ENCODE measurements at places on chromosomes 4 and X.

GRCh38 chr4:35250331-35250730 is 994.0 kb downstream of the ARAP2 start:
- no peak for DNase-seq

- no peak for DNase-seq
Observed at GRCh38 chr4:82706349-82707000, 92.1 kb downstream of the SCD5 start.

DNA sequence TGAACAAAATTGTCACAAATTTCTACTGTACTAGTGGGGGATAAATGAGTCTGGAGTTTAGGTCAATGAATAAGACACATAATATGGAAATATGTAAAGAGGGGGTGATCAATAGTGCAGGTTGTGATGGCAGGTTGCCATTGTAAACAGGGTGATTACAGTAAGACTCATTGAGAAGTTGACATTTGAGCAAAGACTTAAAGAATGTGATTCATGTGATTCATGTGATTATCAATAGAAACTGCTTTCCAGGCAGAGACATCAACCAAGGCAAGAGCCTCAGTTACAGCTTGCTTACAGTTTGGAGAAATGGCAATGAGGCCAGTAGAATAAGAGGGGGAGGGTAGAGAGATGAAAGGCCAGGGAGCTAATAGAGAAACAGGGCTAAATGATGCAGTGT is 45.8 kb upstream of the GIMD1 start:
- no peak for DNase-seq

GRCh38 chr4:74545448-74545847 is 100.5 kb downstream of the AREG start:
- no peak for DNase-seq

GRCh38 chr4:54473077-54473545 is 184.6 kb upstream of the KIT start:
- no peak for DNase-seq

GRCh38 chr4:142846729-142847596 is 862 bp upstream of the INPP4B start:
- DNase-seq = peak; percentile 70

GRCh38 chrX:121258545-121258944 is 211.1 kb downstream of the GLUD2 start:
- no peak for DNase-seq

DNA sequence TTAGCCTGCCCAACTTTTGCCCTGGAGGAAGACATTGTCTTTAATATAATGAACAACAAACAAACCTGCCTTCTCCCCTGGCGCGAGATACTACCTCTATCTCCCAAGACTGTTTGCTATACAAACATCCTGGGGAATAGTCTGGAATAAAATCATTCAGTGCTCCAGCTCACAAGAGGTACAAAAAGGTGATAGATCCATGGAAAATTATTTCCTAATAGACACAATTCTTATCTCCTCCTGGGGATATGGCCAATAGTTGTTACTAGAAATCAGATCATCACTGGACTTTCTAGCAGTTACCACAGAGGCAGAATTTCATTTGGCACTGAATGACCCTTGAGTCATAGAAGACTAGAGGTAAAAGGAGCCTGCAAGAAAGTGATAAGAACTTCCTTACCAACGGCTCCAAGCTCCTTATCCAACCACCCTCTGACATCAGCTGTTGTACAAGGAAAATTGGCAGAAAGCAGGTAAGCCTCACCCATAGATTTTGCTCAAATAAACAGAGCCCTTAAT is 38.1 kb downstream of the MID1 start:
- DNase-seq = no peak

GRCh38 chr4:119587796-119588195 is 40.8 kb downstream of the PDE5A start:
- no peak for DNase-seq

- no peak for DNase-seq
Observed at GRCh38 chr4:40190465-40190864, 6.4 kb upstream of the RHOH start.

GRCh38 chr4:184217634-184218033 is at the start of gene ENPP6:
Gene ENPP6 (minus strand): TSS chr4:184217873. CDS start chr4:184217819, 54 bp downstream.
- no peak for DNase-seq

- DNase-seq = no peak
Observed at GRCh38 chr4:81084029-81084428, 53.5 kb downstream of the BMP3 start.

DNA sequence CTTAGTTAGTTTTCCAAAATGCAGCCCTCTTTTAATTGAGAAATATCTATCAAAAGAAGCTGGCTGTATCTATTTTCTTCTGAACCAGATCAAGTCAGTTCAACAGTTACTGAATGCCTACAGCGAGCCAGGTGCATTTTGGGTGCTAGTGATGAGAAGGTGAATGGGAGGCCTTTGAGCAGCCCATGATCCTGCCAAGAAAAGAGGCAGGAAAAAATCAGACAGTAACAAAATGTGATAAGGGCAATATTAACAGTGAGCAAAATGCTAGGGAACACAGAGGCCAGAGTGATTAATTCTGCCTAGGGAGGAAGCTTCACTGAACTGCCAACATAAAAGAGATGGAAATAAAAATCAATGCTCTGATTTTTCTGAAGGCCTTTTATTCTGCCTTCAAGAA is 248.5 kb downstream of the SNCA start:
- DNase-seq = no peak

DNA sequence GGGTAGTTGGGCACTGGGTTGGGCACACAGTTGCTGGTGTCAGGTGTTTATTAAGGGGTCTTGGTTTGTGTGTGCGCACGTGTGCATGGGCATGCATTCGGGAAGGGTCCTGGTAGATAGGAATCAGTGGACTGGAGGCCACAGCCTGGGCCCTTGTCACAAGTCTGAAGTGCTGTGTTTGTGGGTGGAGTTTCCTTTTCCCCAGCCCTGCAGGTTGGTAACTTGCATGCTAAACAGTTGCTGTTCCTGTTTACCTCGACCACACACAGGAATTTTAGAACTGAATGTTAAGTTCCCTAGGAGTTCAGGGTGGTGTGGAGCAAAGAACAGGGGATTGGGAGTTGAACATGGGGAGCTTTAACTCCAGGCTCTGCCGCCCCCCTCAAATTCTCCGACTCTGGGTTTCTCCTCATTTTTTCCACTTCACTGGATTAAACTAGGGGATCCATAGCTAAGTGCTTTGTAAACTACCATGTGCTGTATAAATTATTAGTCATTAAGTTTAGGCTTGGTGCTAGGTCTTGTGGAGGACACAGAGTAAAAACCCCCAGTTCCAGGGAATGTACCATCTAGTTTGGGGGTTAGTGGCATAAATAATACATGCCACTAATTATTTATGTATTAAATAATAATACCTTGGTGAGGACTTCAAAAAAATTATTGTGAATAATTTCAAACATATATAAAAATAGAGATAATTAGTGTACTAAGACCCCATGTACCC is 49.0 kb downstream of the STARD8 start:
- no peak for DNase-seq

GRCh38 chr4:159238631-159239030 is 135.8 kb downstream of the RAPGEF2 start:
- no peak for DNase-seq

GRCh38 chr4:19372390-19372789 is 879.3 kb upstream of the SLIT2 start:
- DNase-seq = no peak

GRCh38 chrX:3582451-3582850 is 131.0 kb downstream of the PRKX start:
- DNase-seq = no peak
